IPS DF 19.7 (cell line): ENCODE measurements at places on chromosomes 12 and 14.

DNA sequence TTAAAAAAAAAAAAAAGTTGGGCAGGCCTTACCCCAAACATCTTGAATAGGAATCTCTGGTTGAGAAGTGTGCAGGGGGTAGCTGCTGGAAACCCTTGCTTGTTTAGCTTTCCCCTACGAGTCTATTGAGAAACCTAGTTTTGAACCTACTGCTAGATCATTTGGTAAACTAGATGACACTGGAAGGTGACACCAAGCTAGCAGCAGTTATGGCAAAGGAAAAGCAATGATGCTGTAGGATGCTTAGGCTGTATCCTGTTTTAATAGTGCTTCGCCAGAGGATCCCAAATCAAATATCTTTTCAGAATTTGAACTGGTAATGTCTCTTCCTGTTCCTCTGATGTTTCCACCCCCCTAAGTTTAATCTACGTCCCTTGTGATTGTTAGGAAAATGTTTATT, 5.5 kb upstream of the PCED1B start:
- no peak for DNase-seq

DNA sequence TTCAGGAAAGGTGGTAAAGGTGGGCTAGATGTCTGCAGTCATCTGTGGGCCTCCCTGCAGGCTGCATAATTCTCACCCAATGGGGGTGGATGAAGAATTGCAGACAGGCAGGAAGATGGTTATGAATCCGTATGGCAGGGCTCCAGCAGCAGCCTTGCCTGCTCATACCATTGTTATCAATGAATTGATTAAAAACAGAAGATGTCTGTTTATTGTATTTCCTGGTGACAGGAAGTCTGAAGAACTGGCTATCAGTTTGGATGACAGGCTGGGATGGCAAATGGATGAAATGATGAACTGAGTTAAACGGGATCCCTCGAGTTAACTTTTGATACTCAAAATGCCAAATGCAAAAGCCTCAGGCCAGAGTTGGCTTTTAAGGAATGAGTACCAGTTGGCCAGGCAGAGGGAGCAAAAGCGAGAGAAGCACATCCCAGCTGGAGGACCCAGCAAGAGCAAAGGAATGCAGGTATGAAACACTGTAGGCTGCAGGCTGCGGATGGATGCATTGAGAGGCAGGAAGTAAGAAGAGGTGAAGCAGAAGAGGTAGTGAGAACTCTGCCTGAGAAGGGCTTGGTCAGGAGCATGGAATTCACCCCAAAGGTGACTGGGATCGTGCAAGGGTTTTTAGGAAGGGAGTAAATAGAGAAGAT, 550.0 kb upstream of the TBX3 start:
- DNase-seq = peak; percentile 35

GRCh38 chr12:65668981-65669695, 155.1 kb upstream of the HMGA2 start:
- DNase-seq = no peak

- no peak for DNase-seq
Measured at GRCh38 chr12:94326727-94327126, 132.9 kb downstream of the CEP83 start.

DNA sequence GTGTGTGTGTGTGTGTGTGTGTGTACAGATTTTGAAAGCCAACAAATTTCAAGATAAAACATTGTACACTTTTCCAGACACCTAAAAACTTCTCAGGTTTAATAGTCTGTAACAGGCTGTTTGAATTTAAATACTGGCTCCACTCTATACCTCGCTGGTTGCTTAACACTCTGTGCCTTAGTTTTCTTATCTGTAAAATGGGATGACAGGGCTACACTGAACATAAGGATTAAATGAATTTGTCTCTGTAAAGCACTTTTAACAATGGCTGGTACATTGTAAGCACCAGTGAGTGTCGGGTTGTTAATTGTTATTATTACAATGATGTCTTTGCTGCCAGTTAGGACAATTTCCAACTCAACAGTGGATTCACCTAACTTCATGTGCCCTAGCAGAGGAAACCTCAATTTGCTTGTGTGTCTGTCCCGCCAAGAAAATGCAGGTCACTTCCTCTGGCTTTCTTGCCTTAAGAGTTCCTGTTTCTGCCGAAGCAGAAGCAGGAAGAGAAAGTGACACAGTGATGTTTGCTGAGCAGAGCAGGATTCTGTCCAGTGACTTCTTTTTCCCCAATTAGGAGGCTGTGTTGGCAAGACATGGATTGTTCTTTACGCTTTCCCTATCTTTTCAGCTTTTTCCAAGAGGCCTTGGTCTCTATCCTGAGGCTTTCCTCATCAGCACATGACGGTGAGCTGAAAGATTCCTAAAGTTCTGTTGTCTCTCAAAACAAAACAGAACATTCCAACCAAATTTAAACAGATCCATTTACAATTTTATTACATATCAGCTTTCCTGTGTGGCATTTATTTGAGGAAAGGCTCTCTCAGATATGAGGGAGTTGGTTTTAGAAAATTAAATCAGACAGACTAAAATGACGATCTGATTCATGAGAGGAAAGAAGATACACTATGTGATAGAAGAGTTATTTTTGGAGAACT, 154.1 kb upstream of the ATP2B1 start:
- no peak for DNase-seq

GRCh38 chr12:45183246-45183645, 32.6 kb upstream of the ANO6 start:
- DNase-seq = no peak

GRCh38 chr12:117439531-117440001, 78.1 kb upstream of the NOS1 start:
- DNase-seq = no peak

DNA sequence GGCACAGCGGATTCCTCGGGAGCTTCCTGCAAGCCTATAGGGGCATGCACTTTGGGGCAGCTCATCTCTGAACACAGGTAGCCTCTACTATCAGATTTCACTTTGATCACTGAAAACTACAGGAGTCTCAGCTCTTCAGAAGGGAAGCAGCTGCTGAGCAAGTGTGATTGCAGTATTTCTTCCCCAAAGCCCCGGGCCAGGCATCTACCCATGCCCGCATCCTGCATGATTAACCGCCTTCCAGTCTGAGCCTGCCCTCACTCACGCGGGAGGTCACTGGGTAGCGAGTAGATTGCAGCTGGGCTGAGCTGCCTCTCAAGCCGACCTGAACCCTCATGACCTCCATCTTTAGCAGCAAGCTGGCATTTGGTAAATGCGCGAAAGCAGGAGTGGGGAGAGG, 334.7 kb downstream of the DPF3 start:
- DNase-seq = no peak

GRCh38 chr12:119171291-119171690, 7.4 kb upstream of the HSPB8 start:
- DNase-seq = no peak

DNA sequence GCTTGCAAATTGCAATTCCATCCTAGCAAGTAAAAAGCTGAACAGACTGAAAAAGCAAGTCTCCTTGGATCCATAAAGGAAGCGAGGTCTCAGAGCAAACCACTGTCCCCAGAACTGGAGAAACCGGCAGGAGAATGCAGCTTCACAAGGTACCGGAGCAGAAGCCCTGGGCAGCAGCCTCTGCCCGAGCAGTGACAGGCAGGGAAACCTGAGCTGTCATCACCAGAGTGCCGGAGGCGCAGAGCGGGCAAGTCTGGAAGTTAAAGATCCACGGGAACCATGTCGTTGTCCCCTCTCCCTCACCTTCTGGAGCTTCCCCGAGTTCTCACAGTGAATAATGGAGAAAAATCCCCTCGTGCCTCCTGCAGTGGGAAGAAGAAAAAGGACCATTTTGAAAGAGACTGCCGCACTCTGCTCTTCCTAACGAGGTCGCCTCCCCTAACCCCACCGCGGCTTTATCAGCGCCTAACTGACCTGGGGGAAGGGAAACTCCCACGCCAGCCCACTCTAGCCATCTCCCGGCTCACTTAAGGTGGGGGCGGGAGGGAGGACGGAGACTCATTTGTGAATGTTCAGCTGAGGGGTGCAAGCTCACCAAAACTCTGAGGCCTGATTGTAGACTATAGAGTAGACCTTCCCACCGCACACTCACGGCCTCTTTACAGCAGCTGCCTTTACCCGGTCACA, 27.8 kb downstream of the FBXL14 start:
- no peak for DNase-seq

- DNase-seq = no peak
Measured at GRCh38 chr14:102094101-102094500, 7.3 kb upstream of the HSP90AA1 start.

DNA sequence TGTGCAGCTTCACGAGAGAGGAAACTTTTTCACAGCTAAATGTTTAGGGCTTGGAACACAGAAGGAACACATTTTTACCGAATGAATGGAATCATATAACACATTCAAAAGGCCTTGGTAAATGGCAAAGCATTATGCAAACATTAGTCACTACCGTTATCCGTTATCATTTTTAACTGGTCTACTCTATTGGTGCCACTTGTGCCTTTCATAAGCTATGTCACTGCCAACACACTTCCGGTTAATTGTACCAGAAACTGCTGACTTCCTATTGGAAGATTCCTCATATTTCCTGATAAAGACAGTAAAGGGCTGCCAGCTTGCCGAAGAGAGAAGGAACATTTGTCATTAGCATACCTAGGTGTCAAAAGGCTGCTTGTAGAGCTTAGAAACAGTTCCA, 169.2 kb downstream of the APAF1 start:
- no peak for DNase-seq

DNA sequence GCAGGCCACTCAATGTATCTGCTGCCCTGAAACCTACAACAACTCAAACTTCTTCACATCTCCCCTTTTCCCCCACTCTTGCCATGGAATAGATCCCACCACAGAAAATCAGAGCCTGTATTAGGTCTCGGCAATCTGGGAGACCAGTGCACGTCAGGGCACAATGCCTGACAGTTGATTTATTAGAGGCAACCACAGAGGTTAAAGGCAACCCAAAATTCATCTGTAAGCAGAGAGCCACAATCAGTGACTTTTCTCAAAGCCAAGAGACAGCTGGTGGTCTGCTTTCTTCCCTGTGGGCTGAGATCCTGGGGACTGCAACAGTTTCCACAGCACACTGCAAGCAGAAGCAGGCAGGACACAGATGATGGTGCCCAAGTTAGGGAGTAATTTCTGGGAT, 169.0 kb upstream of the NTF3 start:
- no peak for DNase-seq

GRCh38 chr12:57473392-57473791, 6.3 kb downstream of the ARHGAP9 start:
- DNase-seq = no peak

- no peak for DNase-seq
Measured at GRCh38 chr12:94202245-94203180, 54.1 kb downstream of the PLXNC1 start.

- DNase-seq = no peak
Measured at GRCh38 chr12:11863478-11863906, 207.2 kb upstream of the BCL2L14 start.

DNA sequence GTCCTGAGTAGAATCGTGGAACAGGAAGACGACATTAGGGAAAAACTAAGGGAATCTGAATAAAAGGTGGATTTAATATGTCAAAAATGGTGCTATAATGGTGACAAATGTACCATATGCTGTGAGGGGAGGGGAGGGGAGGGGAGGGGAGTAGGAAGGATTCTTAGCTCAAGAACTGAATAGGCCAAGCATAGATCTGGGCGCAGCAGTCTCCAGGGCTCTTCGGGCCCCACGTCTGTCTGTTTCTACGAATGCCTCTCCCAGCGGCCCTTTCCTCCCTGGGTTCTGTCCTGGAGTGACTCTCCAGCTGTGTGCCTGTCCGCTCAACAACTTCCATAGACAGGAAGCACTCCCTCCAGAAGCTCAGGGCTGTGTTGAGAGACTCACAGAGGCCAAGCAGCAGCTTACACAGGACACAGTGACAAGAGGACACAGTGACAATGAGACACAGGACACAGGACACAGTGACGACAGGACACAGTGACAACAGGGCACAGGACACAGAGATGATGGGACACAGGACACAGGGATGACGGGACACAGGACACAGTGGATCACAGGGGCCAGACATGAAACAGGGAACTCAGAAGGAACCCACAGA, 42.4 kb upstream of the PPP2R5C start:
- DNase-seq = no peak

DNA sequence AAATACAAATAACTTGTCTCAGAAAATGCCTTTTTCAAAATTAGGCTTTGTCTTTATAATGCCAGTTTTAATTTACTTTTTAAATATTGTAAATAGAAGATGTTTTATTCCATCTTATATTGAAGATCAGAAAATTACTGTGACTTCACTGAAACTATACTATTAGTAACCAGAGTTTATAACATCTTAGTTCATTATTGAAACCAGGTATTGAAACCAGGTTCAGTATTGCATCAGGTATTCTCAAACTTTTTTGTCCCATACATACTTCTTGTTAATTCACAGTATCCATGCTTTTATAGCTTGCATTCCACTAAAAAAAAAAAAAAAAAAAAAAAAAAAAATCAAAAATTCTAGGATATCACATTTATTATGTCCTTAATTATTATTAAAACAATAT, 227.5 kb downstream of the GXYLT1 start:
- DNase-seq = no peak

DNA sequence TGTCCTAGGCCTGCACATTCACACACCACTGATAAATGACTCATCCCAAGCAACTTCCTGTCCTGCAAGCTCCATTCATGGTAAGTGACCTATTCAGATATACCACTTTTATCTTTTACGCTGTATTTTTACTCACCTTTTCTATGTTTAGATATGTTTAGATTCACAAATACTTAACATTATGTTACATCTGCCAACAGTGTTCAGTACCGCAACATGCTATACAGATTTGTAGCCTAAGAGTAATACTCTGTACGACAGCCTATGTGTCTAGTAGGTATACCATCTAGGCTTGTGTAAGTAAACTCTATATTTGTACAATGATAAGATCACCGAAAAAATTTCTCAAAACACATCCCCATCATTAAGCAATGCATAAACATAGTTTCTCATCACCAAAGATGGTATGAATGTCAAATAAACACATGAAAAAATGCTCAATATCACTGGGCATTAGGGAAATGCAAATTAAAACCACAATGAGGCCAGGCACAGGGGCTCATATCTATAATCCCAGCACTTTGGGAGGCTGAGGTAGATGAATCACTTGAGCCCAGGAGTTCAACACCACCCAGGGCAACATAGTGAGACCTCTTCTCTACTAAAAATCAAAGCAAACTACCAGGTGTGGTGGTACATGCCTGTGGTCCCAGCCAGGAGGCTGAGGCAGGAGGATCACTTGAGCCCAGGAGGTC, 20.7 kb downstream of the ATXN2 start:
- DNase-seq = no peak

DNA sequence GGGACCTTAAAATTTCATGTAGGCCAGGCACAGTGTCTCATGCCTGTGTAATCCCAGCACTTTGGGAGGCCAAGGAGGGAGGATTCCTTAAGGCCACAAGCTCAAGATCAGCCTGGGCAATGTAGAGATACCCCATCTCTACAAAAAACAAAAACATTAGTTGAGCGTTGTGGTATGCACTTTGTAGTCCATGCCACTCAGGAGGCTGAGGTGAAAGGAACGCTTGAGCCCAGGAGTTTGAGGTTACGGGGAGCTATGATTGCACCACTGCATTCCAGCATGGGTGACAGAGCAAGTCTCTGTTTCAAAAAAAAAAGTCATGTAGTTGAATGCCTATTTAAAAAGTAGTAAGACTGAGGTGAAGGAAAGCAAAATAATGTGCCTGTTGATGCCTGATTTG, 83.5 kb downstream of the TTC6 start:
- DNase-seq = no peak
